ENCODE measurements at places on chromosomes 12 and 14.

DNA sequence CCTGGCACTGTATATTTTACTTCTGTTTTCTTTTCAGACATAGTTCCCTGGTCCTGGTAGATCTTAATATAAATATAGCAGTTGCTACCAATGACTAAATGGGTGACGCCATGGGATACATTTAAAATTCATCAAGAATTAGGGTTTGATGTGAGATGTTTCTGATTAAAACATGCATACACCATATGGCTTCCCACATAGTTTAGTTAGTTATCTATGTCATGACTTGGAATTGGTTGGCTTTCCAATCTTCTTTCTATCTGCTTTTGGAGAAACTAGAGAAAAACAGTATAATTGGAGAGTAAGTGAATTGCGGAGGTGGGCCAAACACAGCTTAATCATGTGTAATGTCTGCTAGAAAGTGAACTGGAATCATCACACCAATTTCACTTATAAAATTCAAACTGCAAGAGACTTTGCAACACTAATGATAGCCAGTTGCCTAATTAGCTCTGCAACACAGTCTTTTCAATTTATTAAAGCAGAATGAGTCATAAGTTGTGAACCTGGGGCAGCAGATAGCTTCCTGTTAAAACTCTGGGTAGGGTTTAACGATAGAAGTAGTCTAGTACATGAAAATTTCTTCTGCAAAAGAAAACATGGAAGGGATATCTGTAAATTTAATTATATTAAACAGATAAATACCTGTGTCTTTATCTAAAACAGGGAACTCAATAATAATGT, 295.2 kb downstream of the SLC16A7 start:
- no peak for DNase-seq

- peak; percentile 21 for DNase-seq
Measured at GRCh38 chr14:54446161-54446693, 5.1 kb upstream of the CNIH1 start.

DNA sequence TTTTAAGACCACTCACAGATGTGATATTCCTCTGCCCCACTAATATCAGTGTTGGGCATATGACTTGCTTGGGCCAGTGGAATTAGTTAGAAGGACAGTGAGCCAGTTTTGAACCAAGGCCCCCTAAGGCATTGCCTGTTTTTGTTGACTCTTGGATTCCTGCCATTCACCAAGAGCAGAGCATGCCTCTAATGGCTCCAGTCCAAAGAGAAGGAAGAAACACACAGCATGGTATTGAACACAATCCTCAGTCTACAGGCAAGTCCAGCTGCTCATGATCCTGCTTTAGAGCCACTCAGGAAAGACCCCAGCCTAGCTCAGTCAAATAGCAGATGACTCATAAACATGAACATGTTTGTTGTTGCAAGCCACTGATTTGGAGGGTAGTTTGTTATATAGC, 1201.5 kb downstream of the BCL11B start:
- DNase-seq, result no peak

DNA sequence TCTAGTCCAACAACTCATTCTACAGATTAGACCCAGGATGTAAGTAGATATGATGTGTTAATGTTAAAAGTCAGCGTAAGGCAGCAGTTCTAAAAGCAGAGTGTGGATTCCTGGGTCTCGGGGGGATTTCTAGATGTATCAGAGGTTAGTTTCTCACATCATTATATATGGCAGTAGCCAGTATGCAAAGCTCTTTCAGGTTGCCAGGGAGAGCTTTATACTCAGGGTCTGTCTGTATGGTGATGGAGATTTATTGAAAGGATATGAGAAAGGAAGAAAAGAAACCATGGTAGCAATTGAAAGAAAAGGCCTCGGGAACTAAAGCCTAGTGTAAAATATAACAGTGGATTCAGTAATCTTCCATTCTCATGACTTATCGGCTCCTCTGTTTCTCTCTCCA, 26.2 kb upstream of the PAWR start:
- DNase-seq, result no peak

DNA sequence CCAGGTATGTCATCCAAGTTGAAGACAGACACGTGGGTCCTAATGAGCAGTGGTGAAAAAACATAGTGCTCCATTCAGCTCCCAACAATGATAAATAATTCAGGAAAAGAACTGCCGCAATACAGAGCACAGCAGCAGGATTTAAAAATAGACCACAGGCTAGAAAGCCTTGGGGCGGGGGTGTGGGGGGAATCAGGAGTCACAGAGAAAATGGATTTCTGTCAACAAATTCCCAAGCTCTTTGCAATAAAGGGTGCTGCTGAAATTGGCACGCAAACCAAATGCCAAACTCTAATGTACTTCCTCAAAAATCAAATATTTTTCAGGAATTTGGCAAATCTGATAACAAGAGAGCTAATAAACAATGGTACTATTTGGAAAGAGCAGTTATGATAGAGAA, 58.6 kb downstream of the R3HDM2 start:
- no peak for DNase-seq

- no peak for DNase-seq
Measured at GRCh38 chr12:97645726-97646125, 183.1 kb downstream of the RMST start.

DNA sequence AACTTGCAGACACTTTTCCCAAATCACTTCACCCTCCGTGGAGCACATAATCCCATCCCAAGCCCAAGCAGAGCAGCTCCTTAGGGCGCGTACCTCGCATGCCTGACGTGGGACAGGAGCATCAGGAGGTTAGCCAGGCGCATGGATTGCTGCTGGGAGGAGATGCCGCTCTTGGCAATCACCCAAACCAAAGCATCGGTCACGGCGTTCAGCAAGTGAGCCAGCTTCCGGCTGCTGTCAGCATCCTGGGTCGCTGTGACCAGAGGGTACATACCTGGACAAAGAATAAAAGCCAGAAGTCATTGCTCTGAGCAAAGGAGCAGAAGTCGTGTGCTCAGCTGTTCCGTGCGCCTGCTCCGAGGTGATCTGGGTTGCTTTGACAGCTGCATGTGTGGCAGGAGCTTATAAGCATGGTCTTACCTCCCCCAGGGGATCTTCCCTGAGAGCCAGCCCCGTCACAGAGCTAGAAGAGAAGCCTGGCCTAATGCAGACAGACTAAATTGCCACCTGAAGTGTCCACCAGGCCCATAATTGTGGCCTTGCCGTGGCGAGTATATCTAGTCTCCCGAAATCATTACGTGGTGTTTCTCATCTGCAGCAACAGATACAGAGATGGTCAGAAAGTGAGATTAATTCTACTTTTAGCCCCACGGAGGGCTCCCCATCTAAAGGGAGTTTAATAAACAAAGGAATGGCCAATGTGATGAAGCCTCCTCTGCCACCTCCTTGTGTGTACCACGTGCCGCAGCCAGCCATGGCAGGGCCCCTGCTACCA, 59.1 kb downstream of the ESR2 start:
- DNase-seq, result no peak
